HFFc6 (cell line): ENCODE measurements at places on chromosomes 5 and 9. TPM values are rescaled to one million over a fixed set of nuclear protein-coding genes. Genes with fewer than 3 reads are reported as not detected.

- no peaks in the 10 kb centered on the region for H3K36me3 ChIP-seq
- DNase-seq = peak; percentile 47
- H3K27ac ChIP-seq = peak overlapping the region; percentile 70
- peak overlapping the region; percentile 30; the same call in 1 of the 2 replicates for H3K4me3 ChIP-seq
Measured at GRCh38 chr5:143557061-143557818, 153.8 kb upstream of the NR3C1 start.

Gene PCDHGB1
- total RNA-seq = 2.4 to 3.6 TPM (median 2.6 TPM) in 3 replicates

- H3K27me3 ChIP-seq = peaks cover 7% of the 10 kb centered on the region
- H3K4me1 ChIP-seq = peaks cover 15% of the 10 kb centered on the region
- no peak for DNase-seq
Measured at GRCh38 chr9:71693607-71694006, 74.7 kb downstream of the CEMIP2 start.

DNA sequence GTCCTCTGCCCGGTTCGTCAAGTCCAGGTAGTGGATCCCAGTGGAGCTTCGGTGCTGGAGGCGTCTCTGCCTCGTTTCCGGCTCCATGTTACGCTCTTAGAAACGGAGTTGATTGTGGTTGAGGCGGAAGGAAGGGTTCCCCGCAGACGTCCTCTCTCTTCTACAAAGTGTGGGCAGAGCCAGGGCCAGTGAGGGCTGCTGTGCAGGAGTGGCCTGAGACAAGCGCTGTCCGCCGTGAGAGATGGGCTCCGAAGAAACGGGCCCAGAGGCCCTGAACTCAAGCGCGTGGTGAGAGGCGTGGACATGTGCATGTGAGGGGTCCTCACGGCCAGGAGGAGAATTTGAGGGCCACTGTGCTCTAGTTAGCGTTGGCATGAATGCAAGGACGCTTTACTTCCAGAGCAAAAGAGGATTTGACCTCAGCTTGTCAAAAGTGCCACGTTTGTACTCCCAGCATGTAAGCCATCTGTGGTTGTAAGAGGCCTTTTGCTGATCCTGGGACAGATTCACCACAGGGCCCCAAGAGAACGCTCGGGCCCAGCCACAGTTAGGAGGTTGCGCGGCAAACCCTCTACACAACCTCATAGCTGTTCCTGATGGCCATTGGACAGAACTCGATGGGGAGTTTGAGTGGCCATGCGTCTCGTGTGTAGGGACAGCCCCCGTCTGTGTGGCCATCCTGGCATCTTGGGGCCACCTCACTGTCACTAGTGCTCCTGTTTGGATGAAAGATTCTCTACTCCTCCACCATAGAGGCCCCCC lies 10.2 kb downstream of the MAN1B1 start:
- peaks cover 22% of the 10 kb centered on the region for H3K36me3 ChIP-seq
- no peaks in the 10 kb centered on the region for H3K27me3 ChIP-seq
- no peak overlapping the region for H3K4me3 ChIP-seq
- no peak overlapping the region for H3K27ac ChIP-seq
- no peak for DNase-seq
- H3K4me1 ChIP-seq = no peaks in the 10 kb centered on the region
